ENCODE measurements at places on chromosomes 12 and 14.
A peak's percentile ranks its signal among the peaks of the same experiment; 100 is the strongest.

- no peak for DNase-seq
These were observed 1.4 kb upstream of the RFLNA start for GRCh38 chr12:124293286-124294003.

GRCh38 chr12:111841236-111841749 is 735 bp upstream of the MAPKAPK5 start:
- no peak for DNase-seq

DNA sequence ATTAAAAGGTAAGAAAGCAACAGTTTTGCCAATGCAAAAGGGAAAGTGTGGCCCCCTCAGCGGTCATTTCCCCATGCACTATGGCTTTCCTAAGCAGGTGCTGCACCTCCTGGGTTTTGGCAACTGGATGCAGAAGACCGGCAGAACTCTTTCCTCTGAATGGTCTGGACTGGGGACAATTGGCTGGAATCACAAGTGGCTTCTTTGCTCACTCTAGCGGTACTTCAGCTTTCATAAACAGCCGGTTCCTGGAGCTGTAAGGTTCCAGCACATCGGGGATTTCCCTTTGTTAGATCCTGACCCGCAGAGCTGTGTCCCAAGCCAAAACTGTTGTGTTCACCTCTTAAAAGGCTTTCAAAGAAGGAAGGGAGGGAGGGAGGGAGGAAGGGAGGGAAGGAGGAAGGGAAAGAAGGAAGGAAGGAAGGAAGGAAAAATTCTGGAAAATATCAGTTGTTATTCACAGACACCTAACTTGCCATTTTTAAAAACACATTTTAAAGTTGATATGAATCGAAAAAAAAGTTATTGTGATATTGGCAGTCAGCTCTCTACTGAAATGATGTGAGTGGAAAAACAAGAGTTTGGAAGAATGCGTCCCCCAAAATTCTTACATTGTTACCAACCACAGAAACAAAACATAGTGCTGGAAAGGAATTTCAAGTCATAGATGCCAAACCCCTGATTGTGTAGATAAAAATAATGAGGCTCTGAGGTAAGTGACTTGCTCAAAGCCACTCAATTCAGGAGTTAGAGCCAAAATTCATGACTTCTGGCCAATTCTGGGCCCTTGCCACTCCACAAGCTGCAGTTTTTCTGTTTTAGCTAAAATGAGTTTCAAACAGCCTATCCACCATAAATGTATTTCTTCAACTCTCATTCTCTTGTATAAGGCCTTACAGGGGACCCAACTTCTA is 220.6 kb upstream of the HMGA2 start:
- DNase-seq: peak; percentile 94

DNA sequence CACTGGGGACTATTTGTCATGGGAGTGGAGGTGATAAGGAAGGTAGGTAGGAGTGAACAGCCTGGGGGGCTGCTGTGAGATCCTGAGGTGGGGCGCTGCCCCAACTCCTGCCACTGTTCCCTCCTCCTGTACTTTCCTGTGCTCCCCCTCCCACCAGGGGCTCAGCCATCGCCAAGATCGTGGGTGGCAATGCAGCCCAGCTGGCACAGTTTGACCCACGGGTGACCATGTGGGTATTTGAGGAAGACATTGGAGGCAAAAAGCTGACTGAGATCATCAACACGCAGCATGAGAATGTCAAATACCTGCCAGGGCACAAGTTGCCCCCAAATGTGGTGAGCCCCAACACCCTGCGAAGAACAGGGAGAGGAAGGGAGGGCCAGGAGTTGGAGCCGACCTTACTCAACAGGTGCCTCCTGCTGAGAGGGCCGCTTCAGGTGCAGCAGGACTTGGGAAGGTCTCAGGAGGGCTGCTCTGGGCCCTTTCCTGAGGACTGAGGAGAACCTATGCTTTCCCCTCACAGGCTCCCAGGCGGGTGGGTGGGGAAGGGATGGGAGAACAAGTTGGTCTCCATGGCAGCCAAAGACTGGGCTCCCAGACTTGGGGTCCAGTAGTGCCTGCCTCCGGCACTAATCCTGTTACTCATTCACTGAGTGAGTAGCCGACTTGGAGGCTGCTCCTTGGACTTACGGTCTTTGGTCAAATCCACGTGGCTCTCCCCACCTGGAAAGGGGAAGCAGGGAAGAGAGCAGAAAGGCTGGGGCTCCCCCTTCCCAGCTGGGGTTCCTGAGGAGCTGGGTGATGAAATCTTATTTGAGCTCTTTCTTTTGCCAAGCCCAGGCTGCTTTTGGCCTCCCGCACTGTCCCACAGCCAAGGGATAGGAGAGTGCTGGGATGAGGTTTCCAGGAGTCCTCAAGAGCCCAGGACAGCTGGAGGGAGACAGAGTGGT is 884 bp downstream of the GPD1 start:
- DNase-seq: no peak

- DNase-seq: peak; percentile 39
These were observed 165.8 kb downstream of the MON2 start for GRCh38 chr12:62632411-62632918.

- DNase-seq: no peak
These were observed 26.3 kb upstream of the KIF26A start for GRCh38 chr14:104112113-104112505.

GRCh38 chr12:46442239-46442638 is 69.7 kb upstream of the SLC38A2 start:
- DNase-seq: peak; percentile 55

DNA sequence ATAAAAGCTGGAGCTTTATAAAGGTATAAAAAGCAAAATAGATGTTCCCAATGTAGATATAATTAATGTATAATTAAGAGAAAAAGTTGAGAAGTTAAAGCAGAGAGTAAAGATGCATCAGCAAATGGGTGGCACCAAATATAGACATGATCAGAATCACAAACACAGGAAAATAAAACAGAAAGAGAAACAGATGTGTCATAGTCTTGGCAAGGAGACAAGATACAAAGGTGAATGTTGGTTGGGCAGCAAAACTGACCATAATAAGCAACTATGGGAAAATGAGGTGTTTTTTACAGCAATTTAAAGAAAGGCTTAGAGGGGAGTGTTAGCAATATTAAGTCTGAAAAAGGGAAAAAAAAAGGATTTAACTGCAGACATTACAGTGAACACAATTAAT is 135.4 kb upstream of the CLEC14A start:
- DNase-seq: peak; percentile 65

DNA sequence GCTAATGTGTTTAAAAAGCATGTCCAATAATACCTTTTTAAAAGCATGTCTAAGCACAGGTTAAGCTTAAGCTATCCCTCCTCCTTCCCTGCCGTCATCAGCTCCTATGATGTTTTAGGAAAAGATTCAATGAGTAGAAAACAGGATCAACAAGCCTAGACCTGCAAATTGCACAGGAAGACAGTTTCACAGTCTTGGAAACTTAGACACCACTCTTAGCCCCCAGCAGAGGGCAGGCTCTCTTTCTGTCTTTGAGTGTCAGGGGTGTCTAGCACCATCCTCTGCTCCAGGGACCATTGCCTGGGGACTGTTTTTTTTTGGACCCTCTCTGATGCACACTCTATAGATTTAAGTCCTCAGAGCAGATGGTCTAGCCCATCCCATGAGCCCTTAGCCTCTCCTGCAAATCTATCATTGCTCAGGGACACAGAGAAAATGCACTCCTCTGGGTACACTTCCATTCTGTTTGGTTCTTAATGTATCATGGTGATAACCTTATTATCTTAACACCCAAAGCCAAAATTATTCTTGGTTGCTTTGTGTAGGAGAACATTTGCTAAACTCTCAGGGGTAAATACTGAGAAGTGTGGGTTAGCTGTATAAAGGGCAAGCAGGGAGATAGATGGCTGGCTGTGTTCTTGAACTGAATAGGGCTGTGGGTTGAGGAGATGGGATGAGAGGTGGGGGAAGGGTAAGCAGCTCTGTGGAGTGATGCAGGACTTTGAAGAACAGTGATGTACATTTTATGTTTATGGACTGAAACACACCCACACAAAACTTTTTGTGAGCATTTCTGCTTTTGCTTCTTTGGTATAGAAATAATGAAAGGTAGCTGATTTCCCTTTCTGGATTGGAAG is 259.9 kb upstream of the DDHD1 start:
- peak; percentile 18 for DNase-seq

- no peak for DNase-seq
These were observed 68.7 kb downstream of the GALNT9 start for GRCh38 chr12:132260721-132261120.

- DNase-seq: no peak
These were observed 81.2 kb downstream of the SCAF11 start for GRCh38 chr12:45909041-45909713.

DNA sequence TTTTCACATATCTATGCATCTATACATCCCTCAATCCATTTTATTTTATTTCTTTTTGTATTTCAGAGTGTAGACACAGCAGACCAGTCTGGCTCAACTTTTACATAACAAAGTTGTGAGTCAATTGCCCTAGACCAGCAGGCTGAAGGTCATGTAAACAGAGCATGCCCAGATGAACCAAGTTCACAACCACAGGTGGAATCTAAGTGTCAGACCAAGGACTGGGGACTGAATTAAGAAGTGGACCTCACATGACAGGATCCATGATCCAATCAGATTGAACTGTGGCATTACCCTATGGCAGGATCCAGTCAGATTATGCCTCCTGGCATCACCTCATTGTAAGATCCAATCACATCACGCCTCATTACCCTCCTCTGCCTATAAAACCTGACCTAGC is 455.8 kb downstream of the SOX5 start:
- no peak for DNase-seq

DNA sequence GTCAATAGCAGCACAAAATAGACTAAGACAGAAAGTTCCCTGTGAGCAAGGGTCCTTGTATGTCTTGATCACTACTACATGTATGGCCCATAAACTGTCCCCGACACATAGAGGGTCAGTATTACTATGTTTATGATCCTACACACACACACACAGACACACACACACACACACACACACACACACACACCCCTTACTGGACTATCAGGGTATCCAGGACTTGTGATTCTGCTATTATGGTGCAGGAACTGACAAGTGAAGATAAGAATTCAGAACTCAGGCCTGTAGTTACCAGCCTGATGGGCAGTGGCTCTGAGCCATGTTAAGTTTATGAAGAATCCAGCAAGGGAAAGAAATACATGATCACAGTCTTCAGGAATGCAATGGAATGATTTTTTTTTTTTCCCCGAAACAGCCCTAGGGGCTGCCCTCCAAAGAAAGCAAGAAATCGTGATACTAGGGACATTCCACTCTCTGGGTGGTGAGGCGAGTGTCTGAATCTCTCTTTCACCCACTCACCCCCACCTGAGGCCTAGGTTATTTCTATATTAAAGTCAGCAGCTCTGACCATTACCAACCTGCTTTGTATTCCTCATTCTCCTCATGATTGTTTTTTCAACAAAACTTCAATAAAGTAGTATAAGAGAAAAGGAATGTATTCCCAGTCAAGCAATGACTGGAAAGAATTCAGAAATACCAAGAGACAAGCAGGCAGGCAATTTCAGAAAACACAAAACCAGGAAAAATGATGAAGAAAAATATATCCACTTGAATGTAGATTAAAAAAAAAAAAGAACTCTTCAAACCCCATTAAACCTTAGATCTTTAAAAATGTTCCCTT is 105.8 kb downstream of the AVPR1A start:
- DNase-seq: peak; percentile 95

DNA sequence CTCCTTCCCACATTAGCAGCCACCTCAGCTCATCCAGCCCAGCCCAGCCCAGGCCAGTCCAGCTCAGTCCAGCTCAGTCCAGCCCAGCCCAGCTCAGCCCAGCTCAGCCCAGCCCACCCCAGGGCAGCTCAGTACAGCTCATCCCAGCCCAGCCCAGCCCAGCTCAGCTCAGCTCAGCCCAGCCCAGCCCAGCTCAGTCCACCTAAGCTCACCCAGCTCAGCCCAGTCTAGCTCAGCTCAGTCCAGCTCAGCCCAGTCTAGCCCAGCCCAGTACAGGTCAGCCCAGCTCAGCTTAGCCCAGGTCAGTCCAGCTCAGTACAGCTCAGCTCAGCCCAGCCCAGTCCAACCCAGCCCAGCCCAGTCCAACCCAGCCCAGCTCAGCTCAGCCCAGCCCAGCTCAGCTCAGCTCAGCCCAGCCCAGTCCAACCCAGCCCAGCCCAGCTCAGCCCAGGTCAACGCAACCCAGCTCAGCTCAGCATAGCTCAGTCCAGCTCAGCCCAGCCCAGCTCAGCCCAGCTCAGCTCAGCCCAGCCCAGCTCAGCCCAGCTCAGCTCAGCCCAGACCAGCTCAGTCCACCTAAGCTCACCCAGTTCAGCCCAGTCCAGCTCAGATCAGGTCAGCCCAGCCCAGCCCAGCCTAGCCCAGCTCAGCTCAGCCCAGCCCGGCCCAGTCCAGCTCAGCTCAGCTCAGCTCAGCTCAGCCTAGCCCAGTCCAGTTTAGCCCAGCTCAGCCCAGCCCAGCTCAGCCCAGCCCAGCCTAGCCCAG is 63.0 kb downstream of the TMEM121 start:
- DNase-seq: no peak

- no peak for DNase-seq
These were observed 149.6 kb downstream of the SLC38A6 start for GRCh38 chr14:61130512-61131260.

DNA sequence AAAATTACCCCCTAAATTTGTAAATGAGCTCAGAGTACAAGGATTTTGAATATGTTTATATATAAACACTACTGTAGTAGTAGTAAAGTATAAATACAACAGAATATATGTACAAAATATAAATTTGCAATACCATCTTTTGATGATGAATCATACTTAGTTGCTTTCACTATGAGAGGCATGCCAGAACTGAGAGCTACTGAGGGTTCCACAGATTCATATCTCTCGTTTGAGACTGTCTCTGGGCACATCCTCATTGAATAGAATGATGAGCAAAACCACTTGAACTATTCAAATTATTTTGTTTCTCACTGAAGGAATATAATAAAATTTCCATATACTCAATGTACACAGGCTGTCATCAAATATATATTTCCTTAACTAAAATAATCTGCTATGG is 417.6 kb downstream of the NAV3 start:
- DNase-seq: peak; percentile 33

DNA sequence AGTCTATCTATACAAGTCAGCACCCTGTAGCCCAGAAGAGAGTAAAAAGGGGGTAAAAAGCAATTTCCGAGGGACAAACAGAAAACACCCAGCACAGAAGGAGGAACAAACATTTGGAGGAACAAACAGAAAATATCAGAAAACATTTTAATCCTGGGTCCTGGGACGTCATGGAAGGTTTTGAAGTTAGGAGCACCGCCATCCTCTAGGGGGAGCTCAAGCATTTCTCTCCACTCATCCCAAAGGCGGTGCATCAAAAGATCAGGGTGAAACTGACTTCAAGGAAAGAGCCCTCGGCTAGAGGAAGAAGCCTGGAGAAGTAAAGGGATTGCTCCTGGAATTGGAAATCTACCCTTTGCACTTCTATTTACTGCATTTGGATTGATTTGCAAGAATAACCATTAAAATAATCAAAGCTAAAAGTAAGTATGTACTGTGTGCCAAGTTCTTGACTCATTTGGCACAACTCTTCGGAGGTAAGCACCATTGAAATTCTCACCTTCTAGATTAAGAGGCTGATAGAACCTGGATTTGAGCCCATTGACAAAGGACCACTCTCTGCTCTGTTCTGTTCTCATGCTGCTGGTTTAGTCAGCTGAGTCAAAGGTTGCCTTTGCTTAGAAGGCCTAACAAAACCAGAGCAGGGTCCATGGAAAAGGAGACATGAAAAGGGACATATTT is 17.2 kb upstream of the POC1B start:
- DNase-seq: peak; percentile 74

- no peak for DNase-seq
These were observed 208.8 kb upstream of the LRFN5 start for GRCh38 chr14:41397926-41398325.

- DNase-seq: peak; percentile 91
These were observed 177.9 kb upstream of the PRMT8 start for GRCh38 chr12:3313066-3313465.

Measured in EL (cell line).